Stimulated activated CD4-positive, alpha-beta T cell treated with anti-CD3 and anti-CD28 coated beads, Interleukin-1b, Interleukin-23, amount 100 ng/mL, for 1 hour (primary cell): ENCODE measurements at places on chromosomes 16 and 17.

DNA sequence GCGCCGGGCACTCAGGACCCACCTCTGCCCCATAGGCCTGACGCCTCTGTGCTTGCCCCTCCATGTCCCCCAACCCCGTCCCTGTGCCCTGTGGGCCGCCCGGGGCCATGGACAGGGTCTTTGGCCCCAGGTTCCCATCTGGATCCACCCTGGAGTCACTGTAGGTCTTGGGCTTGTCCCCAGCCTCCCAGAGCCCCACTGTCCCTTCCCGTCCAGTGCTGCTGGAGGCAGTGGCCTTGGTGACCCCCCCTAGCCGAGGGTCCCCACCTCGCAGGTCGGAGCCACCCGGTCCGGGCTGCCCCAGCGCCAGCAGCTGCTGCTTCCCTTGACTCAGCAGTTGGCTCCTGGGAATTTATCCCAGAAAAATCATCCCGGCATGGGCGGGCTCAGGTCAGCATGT, 49.3 kb downstream of the ZFPM1 start:
- DNase-seq = no peak

DNA sequence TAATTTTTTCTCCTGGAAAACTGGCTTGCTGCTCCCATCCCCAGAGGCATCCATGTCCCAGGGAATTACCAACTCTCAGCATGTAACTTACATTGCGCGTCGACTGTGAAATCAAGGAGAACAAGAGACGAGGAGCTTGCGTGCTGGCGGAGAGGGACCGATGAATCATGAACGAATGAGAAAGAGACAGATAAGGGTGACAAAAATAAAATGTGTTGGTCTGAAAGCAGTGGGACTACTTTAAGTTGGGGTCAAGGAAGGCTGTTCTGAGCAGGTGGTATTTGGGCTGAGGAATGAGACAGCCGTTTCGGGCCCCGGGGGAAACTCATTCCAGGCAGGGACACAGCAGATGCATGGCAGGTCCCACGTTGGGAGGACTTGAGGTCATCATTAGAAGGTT, 22.5 kb downstream of the ABAT start:
- no peak for DNase-seq

DNA sequence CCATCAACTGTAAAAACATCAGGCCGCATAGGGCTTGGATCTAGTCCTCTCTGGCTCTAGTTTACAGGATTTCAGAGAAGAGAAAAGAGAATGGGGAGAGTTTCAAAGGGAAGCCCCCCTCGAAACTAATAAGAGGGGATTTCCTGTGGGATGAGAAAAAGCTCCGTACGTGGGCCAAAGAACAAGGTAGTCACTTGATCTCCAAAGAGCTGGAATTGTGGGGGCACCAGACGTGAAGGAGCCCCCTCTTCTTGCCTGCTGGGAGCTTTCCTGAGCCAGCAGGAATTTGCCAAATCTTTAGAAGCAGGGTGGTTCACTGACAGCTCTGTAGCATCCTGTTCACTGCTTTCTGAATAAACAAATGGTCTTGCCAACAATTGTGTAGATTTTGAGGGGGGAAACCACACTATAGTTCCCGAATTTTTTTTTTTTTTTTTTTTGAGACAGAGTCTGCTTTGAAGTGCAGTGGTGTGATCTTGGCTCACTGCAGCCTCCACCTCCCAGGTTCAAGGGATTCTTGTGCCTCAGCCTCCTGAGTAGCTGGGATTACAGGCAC, 7.0 kb upstream of the TMIGD1 start:
- no peak for DNase-seq

GRCh38 chr16:23512168-23512695, 1.9 kb upstream of the GGA2 start:
- no peak for DNase-seq

GRCh38 chr16:27242398-27242797, 26.2 kb downstream of the NSMCE1 start:
- DNase-seq = no peak

DNA sequence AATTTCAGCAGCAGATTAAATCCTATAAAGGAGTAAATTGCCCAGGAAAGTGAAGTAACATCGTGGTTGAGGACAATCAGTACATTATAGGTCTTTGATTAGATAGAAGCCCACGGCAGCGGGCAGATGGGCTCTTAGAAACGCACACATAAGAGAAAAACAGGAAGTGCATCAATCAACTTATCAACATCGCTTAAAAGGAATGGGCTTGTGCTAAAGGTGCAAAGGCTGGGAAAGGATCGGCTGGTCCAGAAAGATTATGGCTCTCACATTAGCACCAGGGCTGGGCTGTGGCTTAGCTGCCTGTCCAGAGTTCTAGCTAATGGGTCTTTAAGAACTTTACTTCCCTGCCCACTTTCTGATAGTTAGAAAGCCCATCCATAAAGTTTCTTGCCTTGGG, 292.0 kb upstream of the TNRC6C start:
- DNase-seq = no peak

- DNase-seq = no peak
These were observed 55.8 kb upstream of the B4GALNT2 start for GRCh38 chr17:49076573-49077384.

- DNase-seq = no peak
These were observed 130.9 kb downstream of the ANKRD11 start for GRCh38 chr16:89359264-89360147.

DNA sequence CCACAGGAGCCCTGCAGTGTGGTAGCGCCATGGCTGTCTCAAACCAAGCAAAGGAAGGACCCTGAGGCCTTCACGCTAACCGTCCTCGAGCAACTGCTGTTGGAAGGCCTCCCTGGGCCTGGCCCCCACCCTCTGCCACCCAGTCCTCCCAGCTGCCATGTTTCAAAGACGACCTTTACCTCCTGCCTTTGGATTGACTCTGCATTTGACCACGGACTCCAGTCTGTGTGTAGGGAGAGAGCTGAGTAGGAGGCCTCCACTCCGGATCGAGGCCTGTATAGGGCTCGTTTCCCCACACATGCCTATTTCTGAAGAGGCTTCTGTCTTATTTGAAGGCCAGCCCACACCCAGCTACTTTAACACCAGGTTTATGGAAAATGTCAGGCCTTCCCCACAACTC, 24.3 kb downstream of the PLCD3 start:
- DNase-seq = no peak

GRCh38 chr17:50445730-50446325, 19.8 kb downstream of the ACSF2 start:
- no peak for DNase-seq

- DNase-seq = no peak
These were observed 25.6 kb upstream of the NPTX1 start for GRCh38 chr17:80501741-80502577.

- DNase-seq = no peak
These were observed 18.2 kb downstream of the USP31 start for GRCh38 chr16:23131036-23131435.

GRCh38 chr17:44901411-44901921, 2.2 kb upstream of the EFTUD2 start:
- DNase-seq = no peak

DNA sequence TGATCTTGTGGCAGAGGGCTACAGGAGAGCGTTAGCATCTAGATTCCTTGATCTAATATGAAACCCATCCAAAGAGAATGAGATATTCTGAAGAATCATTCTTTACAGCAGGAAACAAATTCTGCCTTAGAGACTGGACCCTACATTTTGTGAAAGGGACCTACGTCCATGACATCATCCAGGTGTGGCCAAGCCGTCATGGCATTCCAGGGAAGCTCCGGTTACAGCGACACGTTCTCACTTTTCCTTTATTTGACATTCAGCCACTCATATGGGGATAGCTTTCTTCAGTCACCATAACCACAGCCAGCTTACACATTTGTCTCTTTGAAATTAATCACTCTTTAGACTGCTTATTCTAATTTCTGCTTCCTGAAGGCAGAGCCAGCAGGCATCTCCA, 408.1 kb downstream of the XYLT1 start:
- no peak for DNase-seq

GRCh38 chr16:22217890-22218730, 12.0 kb downstream of the EEF2K start:
- DNase-seq = no peak

DNA sequence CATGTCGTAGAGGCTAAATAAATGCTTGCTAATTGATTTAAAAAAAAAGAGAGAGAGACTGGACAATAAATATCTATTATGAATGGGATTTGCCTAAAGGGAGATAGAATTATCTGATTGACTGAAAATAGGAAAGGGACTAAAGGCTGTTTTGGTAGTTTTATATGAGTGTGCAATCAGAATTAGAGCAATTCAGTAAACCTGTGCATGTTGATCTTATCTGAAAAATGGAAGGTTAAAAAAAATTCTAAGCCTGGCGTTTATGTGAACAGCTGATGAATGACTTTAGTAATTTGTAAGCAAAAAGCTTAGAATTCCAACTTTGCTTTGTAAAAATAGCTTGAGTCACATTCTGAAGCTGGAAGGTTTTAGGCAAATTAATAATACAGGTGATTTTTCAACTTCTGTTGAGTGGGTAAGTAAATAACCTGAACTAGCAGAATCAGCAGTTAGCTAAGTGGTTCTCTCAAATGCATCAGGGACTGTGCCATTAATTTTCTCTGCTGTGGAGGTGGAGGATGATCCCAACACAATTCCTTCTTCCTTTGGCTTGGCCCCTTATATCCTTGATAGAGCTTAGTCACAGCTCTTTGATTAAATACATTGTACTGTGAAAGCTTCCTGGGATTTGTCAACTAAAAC, 254.4 kb downstream of the PHKB start:
- DNase-seq = no peak

DNA sequence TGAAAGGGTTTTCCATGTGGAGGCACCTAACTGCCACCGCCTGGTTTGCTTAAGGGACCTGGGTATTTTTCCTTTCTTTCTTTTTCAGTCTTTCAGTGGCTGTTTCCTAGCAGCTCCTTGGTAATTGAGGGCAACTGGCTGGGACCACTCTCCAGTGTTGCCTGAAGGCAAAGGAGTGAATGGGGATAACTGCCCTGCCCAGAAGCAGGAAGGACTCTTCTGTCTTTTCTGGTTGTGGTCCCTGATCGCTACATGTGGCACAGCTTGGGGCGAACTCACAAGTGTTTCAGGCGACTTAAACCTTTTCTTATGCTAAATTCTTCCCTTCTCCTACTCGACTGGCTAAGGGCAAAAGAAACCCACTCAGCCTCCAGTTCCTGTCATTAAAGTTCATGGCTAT, 10.1 kb upstream of the TMEM98 start:
- no peak for DNase-seq
